Left renal pelvis (tissue), 4 donors: ENCODE measurements at places on chromosomes 11 and 22.

- no peak for DNase-seq
Observed at GRCh38 chr22:22098457-22099193, 116.0 kb upstream of the TOP3B start.

DNA sequence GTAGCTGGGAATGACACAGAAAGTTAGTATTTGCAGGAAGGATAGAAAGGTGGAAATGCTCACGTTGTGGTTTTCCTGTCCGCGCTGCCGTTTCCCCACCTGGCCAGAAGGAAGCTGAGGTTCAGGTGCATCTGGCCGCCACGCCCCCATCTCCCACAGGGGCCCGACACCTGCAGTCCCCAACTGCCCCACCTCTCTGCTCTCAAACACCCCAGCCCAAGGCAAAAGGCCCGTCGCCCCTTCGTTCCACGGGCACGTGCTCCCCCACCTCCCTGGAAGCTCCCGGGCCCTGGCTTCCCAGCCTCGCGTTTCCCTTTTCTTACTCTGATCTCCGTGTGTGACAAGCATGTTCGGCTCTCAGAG lies 985.1 kb downstream of the BRD1 start:
- no peak for DNase-seq

- DNase-seq, result no peak
Observed at GRCh38 chr11:68191661-68192579, 21.2 kb downstream of the KMT5B start.

- no peak for DNase-seq
Observed at GRCh38 chr22:22955866-22956535, 68.4 kb downstream of the IGLL5 start.
